ENCODE measurements at places on chromosomes 6 and 20. TPM values are rescaled to one million over a fixed set of nuclear protein-coding genes. Genes with fewer than 3 reads are reported as not detected.

MC3R gene
- total RNA-seq: not detected

RHAG gene
- not detected for total RNA-seq

HTR1E gene
- not detected for total RNA-seq

KIF3B gene
- 52.1 TPM for total RNA-seq

MUC22 gene
- total RNA-seq: not detected

HLA-DRB5 gene
- 15.6 TPM for total RNA-seq

SMAP1 gene
- total RNA-seq: 47.4 TPM

ANKRD66 gene
- not detected for total RNA-seq

WFDC5 gene
- not detected for total RNA-seq

MOG gene
- not detected for total RNA-seq

STX11 gene
- total RNA-seq: 1.7 TPM

GSTA4 gene
- total RNA-seq: 15.2 TPM

DOK5 gene
- 0.39 TPM for total RNA-seq

BRD2 gene
- 128 TPM for total RNA-seq

SLC17A2 gene
- not detected for total RNA-seq

PRDM1 gene
- total RNA-seq: 25.9 TPM

SLC22A1 gene
- total RNA-seq: 1.5 TPM

ROS1 gene
- 2.6 TPM for total RNA-seq

SOBP gene
- 0.70 TPM for total RNA-seq

DNA sequence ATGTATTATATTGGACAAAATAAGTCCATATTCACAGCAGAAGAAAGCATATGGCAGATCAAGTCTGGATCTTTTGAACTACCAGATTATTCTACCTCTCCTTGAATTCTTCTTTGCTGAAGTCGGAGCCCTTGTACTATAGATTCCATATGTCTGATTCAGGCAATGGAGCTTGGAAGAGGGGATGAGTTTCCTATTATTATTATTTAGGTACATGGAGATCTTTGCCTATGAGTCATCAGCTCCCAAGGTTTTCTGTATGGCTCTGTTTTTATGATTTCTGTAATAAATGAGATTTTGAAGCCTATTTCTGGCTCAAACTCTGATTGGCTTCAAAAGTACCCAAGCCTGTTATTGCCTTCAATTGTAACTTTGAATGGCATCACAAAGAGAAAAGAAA, 72.0 kb downstream of the OPRM1 start:
- no peak for DNase-seq

- DNase-seq: no peak
Measured at GRCh38 chr20:34282041-34282440, 21.1 kb downstream of the AHCY start.

- DNase-seq: no peak
Measured at GRCh38 chr6:169714178-169714577, 10.1 kb downstream of the PHF10 start.

DNA sequence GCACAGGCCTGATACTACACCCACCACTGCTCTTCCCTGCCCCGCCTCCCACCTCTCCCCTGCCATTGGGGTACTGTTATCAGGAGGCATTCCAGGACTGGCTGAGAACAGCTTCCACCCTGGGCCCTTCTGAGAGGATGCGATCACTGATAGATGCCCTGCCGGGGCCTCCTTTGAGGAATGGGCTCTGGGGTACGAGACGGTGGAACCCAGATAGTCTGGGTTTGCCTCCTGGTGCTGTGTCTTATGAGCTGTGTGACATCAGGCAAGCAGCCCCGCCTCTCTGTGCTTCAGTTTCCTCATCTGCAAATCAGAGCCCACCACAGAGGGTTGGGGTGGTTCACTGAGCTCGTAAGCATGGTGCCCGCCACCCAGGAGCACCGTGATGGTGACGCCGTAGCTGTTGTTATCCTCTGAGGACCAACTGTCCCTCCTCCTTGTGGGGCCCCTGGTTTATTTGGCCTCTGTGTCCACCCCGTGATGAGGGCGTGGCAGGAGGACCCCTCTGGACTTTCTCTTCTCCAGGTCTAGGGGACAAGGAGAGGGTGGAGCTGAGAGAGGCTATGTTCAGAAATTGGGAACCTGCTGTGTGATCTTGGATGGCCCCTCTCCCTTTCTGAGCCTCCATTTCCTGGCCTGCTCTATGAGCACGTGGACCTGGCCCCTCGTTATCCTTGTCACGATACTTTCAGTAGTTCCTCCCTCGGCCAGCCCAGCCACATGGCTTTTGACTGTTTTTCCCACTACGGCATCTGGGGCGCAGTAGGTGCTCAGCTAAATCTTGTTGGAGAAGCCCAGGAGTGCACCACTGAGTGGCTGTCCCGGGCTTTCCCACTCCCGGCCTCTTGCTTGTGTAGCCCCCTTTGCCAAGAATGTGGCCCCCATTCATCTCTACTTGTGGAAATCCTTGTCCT, 18.3 kb downstream of the SRC start:
- DNase-seq: peak; percentile 8

DNA sequence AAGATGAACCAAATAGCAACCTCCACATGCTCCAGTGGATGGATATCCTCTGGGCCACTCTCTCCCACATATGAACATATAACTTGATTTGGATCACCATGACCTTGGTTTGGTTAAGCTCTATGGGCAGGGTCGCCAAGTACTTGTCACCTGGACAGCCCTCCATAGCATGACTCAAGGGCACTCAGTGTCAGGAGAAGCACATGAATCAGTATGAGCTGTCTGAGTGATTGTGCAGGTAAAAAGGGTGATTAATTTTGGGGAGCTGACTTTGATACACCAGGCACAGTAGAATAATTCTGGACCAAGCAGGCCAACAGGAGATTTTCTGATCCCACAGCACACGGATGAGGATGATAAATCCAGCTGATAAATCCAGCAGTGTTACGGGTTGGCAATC, 74.4 kb downstream of the OPRM1 start:
- DNase-seq: no peak

GRCh38 chr20:5720696-5721095, 29.5 kb upstream of the SHLD1 start:
- DNase-seq: no peak

- DNase-seq: no peak
Measured at GRCh38 chr6:80196906-80197305, 90.4 kb downstream of the BCKDHB start.

- DNase-seq: no peak
Measured at GRCh38 chr6:134117409-134117808, 65.0 kb upstream of the SLC2A12 start.

DNA sequence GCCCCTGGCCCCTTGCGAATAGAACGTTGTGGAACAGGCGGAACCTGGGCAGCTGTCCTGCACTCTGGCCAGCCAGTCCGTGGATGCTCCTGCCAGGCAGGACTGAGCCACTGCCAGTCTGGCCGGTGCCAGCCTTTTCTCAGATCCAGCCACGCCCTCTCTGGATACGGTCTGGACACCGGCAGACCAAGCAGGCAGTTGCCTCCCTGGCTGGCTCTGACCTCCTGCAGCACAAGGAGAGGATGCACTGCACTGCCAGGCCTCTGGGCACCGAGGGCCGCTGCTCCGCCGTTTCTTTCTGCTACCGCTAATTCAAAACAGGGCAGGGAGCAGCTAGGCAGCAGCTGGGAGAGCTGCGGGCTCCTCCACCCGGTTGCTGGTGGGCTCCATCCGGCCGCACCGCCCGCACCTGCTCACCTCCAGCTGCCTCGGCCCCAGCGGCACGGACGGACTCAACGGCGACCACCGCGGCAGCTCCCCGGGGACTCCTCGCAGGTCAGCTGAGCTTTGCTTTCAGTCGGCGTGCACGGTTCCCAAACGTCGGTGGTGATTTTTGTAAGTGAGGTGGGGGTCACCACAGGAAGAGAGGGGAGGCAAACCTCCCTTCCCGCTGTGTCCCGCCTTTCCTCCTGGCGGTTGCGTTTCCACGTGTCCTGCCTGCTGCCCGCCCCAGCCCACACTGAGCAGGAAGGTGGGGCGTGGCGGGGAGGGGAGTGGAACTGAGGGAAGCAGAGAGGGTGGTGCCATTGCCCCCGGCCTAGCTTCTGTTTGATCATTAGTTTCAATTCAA, 30.3 kb upstream of the AFDN start:
- DNase-seq: peak; percentile 71

- DNase-seq: peak; percentile 8
Measured at GRCh38 chr20:24118441-24119175, 130.0 kb upstream of the GGTLC1 start.

DNA sequence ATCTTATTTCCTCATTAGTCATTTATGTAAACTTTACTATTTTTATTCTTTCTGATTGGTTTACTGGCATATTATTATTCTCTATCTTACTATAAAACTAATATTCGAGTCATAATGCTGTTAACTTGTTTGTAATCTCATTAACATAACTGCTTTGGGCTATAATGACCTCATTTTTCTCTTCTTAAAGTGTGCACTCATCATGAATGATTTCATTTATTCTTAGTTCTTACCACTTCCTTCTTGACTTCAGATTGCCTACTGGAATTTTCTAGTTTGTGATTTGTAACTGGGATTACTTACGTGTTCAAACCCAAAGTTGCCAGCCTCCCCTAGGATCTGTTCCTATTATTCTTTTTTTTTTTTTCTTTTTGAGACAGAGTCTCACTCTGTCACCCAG, 91.8 kb upstream of the TNFAIP3 start:
- no peak for DNase-seq

- no peak for DNase-seq
Measured at GRCh38 chr20:45378191-45378590, at the start of gene TP53TG5. TP53TG5 (minus strand) TSS chr20:45378325; CDS start chr20:45378236, 89 bp downstream.

- DNase-seq: no peak
Measured at GRCh38 chr6:16907991-16908390, 146.7 kb upstream of the ATXN1 start.

DNA sequence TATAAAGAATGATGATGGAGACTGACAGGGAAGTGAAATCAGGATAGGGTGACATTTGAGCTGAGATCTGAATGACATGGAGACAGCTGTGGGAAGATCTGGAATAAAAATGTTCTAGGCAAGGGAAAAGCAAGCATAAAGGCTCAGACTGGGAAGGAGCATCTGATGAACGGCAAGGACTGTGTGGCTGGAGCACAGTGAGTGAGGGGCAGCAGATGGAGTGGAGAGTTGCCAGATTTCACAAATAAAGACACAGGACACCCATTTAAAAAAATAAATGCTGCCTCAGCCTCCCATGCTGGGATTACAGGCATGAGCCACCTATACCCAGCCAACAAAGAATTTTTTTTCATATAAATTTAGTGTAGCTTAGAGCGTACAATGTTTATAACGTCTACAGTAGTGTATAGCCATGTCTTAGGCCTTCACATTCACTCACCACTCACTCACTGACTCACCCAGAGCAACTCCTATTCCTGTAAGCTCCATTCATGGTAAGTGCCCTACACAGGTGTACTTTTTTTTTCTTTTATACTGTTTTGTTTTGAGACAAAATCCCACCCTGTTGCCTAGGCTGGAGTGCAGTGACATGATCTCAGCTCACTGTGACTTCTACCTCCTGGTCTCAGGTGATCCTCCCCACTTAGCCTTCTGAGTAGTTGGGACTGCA, 2.4 kb upstream of the ZBTB24 start:
- no peak for DNase-seq

DNA sequence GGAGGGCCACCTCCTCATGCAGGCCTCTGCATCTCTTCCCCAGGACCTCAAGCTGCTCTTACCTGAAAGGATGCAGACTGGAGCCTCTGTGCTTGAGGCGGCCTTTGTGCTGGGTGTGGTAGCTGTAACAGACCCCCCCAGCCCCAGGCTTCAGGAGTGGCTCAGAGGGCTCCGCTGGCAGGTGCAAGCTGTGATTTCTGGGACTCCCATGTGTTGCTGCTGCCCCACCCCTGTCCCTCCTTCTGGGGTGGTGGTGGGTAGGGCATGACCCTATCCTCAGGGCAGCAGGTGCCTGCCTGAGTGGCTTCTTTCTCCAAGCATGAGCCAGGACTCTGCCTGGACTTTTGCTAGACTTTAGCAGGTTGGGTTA, 121.2 kb downstream of the SULF2 start:
- DNase-seq: peak; percentile 36

- DNase-seq: no peak
Measured at GRCh38 chr6:169851641-169852503, 100.5 kb downstream of the ERMARD start.

GRCh38 chr6:40877362-40877761, 161.7 kb downstream of the UNC5CL start:
- no peak for DNase-seq

- no peak for DNase-seq
Measured at GRCh38 chr6:89121934-89122333, 4.1 kb upstream of the SRSF12 start.

- DNase-seq: no peak
Measured at GRCh38 chr20:49540687-49541435, 27.1 kb downstream of the PTGIS start.

- DNase-seq: no peak
Measured at GRCh38 chr6:134358320-134358719, 40.4 kb upstream of the SGK1 start.

DNA sequence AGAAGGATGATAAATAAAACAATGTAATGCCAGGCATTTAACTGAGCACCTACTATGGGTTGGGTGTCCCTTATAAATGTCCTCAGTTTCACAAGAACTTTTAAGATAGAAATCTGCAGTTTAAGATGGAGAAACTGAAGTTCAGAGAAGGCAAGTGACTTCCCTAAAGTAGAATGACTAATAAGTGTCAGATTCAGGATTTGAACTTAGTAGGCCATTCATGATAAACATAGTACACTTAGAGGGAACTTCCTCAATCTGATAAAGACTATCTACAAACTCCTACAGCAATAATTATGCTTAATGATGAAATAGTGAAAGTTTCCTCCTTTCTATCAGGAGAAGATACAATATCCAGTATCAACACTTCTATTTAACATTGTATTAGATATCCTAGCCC, 43.9 kb downstream of the NCR2 start:
- DNase-seq: no peak

DNA sequence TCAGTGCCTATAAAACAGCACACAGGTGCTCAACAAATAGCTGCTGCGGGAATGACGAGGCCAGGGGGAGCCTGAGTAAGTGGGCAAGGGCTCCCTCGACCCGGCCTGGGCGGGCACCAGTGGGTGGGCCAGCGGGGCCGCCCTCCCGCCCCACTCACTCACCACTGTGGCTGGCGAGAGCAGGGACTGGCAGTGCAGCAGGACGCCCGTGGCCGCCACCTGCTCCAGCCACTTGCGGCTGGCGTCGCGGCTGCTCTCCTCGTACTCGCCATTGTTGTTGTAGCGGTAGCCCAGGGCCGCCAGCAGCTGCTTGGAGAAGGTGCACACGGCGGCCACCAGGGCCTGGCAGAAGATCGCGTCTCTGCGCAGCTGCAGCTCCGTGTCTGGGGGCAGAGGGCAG, 191.5 kb downstream of the PREX1 start:
- no peak for DNase-seq

- DNase-seq: no peak
Measured at GRCh38 chr20:58069207-58069606, 159.2 kb downstream of the ANKRD60 start.

- DNase-seq: no peak
Measured at GRCh38 chr6:23077772-23078171, 508.4 kb downstream of the HDGFL1 start.

GRCh38 chr20:9912858-9913434, 74.1 kb upstream of the PAK5 start:
- DNase-seq: peak; percentile 48

GRCh38 chr6:166343150-166343487, 774 bp upstream of the SFT2D1 start:
- DNase-seq: no peak

Data from left colon (tissue), 2 donors.